ENCODE measurements at places on chromosomes 3 and 15.
A peak's percentile ranks its signal among the peaks of the same experiment; 100 is the strongest.

GRCh38 chr15:65578904-65579728, 31.8 kb downstream of the INTS14 start:
- DNase-seq = no peak

DNA sequence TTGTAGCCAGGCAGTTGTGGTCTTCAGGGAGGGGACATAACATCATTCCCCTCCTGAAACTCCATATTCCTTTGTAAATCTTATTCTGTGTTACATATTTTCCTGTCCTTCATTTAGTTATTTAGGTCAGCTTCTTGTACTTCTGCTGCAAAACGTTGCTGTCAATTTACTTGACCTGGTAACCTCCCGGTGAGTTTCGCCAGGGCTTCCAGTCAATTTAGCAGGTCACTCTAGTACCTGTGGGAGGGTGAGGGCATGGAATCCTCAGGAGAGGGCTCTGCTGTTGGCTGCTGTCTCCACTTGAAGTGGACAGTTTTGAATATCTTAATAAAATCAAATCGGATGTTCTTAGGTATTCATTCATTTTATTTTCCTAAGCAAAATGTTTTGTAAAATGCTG, 29.6 kb downstream of the FNDC3B start:
- no peak for DNase-seq

DNA sequence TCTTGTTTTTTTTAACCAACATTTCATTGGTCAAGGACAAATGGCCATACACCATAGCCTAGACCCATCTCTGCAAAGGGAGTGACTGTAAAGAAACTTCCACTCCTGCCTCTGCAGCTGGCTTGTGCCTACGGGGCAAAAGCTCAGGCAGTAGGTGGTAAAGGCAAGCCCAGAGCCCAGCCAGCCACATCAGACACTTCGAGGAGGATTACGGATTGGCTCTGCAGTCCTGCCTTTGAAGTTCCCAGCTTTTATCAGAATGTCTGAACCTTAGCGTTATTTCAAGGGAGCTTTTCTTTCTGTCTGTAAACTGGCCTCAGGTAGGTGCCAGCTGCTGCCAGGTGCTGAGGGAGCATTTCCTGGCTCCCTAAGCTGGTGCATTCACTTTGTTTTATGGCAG, 15.6 kb downstream of the ZNF710 start:
- DNase-seq = no peak

DNA sequence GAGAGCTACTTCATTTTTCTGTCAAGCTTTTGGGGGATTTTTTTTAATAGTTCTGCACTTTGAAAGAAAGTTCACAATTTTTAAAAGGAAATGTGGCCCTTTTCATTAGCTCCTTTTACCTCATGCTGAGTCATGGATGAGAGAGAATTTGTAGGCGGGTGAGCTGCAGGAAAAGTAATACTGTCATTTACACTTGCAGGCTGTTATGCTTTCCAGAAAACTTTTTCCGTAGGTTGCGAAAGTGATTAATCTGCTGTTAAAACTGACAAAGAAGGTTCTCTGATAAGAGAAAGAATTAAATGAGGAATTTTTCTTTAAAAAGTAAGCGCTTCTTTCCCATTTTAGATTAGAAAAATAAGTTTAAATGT, 430.2 kb downstream of the LPP start:
- DNase-seq = peak; percentile 84

DNA sequence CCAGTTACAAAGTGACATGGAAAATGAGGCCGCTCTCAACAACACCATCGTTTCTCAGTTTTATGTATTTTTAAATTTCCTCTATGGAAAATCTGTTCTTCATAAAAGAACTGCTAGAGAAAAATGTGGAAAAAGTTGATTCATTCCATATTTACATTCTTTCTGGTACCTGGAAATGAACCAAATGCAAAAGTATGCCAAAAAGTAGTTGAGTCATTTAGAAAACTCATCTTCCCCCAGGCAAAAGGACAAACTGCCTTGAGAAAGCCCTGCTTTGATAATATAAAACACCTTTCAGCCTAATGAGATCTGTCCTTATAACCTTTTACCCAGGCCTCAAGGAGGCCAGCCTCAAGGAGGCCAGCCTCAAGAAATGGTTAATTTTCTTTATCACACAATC, 283.0 kb upstream of the VEPH1 start:
- DNase-seq = peak; percentile 90

- peak; percentile 36 for DNase-seq
Observed at GRCh38 chr3:196868297-196868661, 559 bp downstream of the SENP5 start.

DNA sequence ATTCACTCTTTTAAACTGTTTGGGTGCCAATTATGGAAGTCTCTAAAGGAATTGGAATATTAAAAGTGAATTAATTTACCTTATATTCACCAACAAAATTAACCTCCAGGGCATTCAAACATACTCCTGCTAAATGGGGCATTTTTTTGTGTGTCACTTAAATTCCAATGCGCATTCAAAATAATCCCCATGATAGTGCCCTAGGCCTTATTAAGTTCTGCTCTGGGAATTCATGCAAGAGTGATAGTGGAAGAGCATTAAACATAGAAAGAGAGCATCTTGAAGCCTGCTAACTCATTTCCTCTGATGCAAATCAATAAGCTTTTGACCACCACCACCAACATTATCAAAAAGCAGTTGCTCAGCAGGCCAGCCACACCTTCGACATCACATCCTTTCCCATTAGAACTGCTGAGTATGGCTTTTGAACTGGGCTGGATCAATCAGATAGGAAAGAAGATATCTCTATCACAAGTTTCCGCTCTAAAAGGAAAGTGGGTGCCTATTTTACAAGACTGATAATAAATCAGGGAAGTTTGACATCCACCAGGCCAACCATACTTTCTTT, 156.7 kb downstream of the TMCO5A start:
- no peak for DNase-seq

GRCh38 chr3:99484871-99485270, 153.5 kb upstream of the COL8A1 start:
- DNase-seq = no peak

- no peak for DNase-seq
Observed at GRCh38 chr15:56207092-56207491, 36.6 kb downstream of the RFX7 start.

GRCh38 chr15:69987492-69988489, 109.9 kb downstream of the TLE3 start:
- no peak for DNase-seq

- peak; percentile 48 for DNase-seq
Observed at GRCh38 chr3:117898722-117899522, 1135.7 kb downstream of the IGSF11 start.

DNA sequence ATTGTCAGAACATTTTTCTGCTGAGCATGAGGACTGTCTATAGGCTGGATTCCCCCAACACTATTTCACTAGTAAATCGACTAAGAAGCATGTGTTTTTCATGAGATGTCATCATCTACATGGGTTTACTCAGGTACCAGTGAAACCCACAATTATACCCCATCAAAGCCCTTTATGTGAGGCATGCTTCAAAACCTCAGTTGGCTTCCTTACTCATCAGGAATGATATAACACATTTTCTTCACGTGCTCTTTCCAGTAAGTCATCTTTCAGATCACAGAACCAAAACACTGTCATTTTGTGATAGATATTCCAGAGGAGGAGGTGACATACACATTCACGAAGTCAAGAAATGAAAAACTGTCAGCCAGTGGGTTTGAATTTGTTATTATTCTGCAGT, 116.5 kb downstream of the ANO10 start:
- peak; percentile 20 for DNase-seq

- peak; percentile 38 for DNase-seq
Observed at GRCh38 chr3:117681619-117682018, 972.0 kb downstream of the TUSC7 start.

DNA sequence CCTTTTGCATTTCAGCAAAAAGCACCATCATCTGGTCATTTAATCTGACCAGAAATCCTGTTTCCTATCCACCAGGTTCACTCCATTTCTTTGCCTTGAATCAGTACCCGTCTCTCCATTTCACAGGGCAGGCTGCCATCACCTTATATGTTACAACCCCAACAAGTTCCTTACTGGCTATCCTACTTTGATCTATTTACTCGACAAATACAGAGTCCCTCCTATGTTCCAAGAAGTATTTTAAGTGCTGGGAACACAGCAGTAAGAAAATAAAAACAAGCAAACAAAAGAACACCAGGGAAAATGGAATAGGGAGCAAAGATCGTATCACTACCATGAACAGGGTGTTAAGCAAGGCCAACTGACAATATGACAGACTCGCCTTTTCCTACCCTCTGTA, 295.2 kb upstream of the WNT5A start:
- no peak for DNase-seq

GRCh38 chr15:33378866-33379480, 68.2 kb downstream of the RYR3 start:
- no peak for DNase-seq

GRCh38 chr3:99110401-99110800, 208.9 kb upstream of the DCBLD2 start:
- no peak for DNase-seq

DNA sequence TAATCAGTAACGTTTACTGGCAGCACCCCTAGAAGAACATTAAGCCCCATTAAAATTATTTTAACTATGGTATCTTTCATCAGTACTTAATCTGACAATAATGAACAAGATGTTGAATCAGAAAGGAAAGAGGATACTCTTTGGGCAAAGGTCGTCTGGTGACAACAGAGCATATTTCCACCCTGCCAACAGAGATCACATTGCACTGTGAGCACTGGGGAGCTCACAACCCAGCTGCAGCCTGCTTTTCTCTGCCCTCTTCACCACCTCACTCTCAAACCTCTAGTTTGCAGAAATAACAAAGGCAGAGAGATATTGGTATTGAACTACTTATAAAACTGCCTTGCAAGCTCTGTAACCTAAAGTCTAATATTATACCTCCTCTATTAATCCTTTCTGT, 130.0 kb downstream of the FBN1 start:
- DNase-seq = no peak

- peak; percentile 62 for DNase-seq
Observed at GRCh38 chr3:44058022-44058867, 183.4 kb upstream of the TOPAZ1 start.

DNA sequence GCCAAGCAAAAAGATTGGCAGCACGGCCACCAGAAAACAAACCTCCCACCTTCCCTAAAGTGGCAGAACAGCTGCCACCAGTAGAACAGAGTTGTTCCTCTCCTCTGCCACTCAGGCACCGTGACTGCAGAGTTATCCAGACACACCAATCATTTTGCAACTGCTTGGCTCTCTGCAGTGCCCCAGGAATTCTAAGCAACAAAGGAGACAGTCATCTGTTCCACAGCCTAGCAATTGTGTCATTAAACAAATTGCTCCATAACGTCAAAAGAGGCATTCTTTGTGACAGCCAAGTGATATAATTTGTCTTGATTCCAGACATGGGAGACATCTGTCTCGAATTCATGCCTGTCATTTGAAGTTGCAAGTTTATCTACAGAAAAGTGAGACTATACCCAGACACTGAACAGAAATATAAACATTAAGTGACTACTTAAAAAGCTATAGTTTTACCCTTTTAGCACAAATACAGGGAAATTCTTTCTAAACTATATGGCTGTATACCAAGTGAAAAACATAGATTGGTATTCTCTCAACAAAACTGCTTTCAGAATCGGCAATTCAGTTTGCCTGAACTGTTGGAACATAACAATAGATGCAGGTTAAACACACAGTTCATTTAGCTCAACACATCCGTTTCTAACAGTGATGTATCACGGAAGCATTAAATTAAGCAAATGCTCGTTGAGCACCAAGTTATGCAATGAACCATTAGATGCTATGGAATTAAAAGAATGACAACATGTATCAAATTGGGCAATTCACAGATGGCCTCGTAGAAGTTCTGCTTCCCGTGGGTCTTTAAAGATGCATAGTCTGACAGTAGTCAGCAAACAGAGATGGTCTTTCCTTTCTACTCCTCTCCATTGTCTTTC, 281.3 kb downstream of the FGF12 start:
- DNase-seq = peak; percentile 36

GRCh38 chr15:65384895-65385869, 7.4 kb upstream of the IGDCC3 start:
- DNase-seq = peak; percentile 81

DNA sequence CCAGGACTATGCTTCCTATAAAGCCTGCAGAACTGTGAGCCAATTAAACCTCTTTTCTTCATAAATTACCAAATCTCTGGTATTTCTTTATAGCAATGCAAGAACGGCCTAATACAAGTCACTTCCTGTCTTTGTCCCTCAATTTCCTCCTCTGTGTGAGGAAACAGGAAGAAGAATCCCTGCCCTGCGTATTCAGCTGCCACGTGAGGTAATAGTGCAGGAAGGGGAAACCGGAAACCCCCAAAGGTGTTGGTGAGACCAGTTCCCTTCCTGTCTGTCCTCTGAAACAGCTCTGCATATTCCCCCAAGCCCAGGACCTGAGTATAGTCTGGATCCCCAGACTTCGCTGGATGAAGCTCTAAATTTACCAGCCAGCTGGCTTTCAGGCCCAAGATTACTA, 18.1 kb upstream of the PTPN23 start:
- DNase-seq = no peak

- peak; percentile 58 for DNase-seq
Observed at GRCh38 chr3:174397848-174398247, 461.3 kb upstream of the NAALADL2 start.

GRCh38 chr3:13883681-13884080, 3.8 kb upstream of the WNT7A start:
- DNase-seq = no peak

- no peak for DNase-seq
Observed at GRCh38 chr3:105802118-105802706, 66.6 kb downstream of the CBLB start.
